ENCODE measurements at places on chromosomes 2 and 18.

- no peak for DNase-seq
Observed at GRCh38 chr2:203551778-203552177, 16.7 kb upstream of the RAPH1 start.

DNA sequence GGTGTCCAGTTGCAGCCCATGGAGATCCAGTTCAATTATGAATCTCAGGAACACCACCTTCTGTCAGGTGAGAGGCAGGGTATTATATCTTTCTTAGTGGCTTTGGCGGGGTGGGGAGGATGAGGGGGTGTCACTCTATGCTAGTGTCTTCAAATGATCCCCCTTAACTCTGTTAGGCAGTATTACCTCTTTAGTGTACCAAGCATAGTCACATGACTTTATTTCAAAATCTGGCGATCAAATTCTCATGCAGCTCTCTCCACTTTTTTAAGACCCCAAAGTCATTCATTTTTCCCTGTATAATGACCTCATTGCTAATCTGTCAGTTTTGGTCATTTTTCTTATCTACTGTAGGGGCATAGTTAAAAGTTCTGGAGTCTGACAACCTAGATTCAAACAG is 1.1 kb upstream of the ZSCAN30 start:
- no peak for DNase-seq

DNA sequence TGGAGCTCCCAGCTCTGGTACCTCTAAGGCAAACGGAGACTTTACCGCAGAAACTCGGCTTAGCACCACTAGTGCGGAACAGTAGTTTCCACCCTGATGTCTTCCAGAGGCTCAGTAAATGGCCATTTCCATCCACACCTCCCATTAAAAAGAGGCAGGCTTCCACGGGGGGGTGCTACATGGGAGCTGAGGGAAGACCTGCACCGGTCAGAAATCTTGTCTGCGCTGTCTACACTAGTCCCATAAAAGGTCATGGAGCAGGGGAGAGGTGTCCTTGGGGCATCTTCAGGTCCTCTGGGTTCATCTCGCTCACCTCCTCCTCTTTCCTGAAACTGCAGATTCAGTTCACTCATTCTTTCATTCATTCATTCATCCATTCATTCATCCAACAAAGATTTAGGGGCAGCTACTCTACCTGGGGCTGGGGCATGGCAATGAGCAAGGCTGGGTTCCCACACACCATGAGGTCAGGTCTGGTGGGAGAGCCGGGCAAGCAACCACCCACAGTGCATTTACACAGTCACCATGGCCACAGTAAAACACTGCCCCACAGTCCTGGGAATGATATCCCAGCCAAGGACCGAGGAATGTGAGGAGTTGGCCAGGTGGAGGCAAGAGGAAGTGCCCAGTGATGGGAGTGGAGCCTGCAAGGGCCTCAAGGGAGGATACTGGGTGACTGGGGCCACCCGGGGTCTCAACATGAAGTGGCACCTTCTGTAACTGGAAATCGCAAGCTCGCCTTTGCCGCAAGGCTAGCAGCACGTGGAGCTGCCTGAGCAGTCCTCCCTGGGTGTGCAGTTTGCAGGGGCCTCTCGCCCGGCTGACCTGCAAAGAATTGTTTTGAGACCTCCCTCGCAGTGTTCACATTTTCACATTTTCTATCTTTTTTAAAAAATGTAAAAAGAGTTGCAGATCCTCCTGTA is 180.2 kb upstream of the RAB6C start:
- DNase-seq = no peak

GRCh38 chr2:73292906-73293533 is 328 bp downstream of the EGR4 start:
- no peak for DNase-seq

DNA sequence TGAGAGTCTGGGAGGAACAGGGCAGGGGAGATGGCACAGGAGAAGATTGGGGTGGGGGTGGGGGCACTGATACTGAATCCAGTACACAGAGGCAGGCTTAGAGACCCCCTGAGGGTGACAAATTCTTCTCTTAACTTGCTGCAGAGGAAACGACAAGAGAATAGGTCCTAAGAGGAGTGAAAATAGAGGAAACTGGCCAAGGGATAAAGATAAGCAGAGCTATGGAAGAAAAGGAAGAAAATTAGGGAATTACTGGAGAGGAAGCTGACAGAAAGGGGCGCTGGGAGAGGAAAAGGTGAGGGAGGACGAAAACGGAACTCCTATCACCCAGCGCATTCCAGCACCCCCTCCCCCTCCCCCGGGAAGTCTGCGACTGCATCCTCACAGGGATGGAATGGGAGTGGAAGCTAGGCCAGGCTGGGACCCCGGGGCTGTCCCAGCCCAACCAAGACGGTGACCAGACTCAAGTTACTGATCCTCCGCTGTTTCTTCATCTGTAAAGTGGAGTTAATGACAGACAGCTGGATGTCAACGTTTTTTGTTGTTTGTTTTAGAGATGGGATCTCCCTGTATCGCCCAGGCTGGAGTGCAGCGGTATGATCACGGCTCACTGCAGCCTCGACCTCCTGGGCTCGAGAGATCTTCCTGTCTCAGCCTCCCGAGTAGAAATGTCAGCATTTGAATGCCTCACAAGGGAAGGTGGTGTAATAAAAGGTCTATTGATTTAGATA is 2.6 kb upstream of the EMX1 start:
- no peak for DNase-seq

- peak; percentile 35 for DNase-seq
Observed at GRCh38 chr2:217610401-217610814, 392.4 kb downstream of the TNS1 start.

DNA sequence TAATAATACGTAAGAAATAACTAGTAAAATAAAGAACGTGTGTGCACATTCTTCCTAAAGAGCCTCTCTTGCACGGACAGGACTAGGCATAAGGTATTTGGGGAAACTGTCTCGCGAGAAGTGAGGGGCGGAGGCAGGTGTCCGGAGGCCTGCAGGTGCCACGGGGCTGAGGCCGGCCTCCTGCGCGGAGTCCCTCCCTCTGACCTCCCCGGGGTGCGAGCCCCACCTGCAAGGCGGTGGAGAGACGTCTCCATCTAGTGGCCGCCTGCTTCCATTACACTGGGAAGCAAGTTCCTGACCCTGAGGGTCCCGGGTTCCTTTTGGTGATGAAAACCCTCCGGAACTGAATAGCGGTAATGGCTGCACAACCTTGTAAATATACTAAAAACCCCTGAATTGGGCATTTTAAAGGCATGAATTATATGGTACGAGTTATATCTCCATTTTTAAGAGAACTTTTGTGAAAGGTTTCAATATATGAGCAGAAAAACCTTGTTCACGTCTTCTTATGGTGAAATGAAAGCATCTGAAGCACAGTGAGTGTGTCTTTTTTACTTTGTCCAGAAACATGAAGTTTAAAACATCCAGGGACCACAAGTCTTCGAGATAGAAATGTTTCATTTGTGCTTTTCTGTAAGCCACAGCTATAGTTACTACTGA is 35.5 kb upstream of the CTDP1 start:
- peak; percentile 68 for DNase-seq

GRCh38 chr2:48203668-48204067 is 297.4 kb upstream of the FBXO11 start:
- no peak for DNase-seq

DNA sequence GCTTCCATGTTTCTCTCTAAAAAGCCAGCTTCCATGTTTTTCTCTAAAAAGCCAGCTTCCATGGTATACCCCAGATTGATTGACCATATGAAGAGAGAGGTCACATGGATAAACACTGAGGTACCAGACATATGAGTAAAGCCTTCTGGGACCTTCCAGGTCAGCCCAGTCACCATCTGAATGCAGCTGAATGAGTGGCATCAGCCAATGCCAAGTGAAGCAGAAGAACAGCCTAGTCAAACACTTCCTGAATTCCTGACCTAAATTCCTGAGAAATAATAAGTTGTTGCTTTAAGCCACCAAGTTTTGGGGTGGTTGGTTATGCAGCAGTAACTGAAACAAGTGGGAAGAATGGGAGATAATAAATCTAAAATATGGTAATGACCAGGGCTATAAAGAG is 5.7 kb upstream of the ALS2 start:
- no peak for DNase-seq

GRCh38 chr2:230306474-230306873 is 20.5 kb upstream of the SP140L start:
- DNase-seq = no peak

- no peak for DNase-seq
Observed at GRCh38 chr2:54755641-54756326, 32.3 kb downstream of the EML6 start.

DNA sequence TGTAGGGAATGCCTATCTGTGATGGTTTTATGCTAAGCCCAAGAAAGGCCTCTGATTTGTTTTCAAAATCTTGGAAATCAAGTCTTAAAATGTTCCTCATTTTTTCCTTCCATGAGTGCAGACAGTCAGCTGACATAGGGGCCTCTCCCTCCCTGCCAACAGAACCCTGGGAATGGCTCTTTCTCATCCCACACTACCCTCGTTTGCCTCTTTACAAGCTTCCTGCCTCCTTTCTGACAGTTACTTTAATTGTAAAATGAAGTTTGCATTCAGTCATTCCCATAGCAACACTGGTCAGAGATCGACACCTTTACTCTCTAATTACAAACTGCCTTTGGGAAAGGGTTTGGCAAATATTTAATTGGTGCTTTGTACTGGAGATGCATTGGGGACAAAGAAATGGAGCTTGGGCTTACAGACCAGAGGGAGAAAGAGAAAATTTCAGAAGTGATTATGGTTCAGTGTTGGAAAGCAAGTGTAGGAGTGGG is 25.4 kb downstream of the KIF5C start:
- no peak for DNase-seq

DNA sequence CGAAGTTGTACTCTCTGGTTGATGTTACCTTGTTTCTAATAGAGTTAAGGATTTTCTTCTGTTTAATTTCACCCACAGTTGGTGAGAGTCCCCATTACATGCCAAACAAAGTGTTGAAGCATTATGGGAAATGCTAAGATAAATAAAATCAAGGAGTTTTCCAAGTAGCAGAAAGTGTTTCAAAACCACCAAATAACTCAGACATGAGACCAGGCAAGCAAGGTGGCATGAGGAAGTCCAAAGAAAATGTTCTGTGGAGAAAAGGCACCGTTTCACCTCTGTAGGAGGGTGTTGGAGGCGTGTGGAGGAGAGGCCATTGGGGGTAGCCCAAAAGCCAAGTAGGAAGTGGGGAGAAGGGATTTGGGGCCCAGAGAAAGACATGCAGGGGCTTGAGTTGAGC is 8.7 kb downstream of the CFAP221 start:
- no peak for DNase-seq

DNA sequence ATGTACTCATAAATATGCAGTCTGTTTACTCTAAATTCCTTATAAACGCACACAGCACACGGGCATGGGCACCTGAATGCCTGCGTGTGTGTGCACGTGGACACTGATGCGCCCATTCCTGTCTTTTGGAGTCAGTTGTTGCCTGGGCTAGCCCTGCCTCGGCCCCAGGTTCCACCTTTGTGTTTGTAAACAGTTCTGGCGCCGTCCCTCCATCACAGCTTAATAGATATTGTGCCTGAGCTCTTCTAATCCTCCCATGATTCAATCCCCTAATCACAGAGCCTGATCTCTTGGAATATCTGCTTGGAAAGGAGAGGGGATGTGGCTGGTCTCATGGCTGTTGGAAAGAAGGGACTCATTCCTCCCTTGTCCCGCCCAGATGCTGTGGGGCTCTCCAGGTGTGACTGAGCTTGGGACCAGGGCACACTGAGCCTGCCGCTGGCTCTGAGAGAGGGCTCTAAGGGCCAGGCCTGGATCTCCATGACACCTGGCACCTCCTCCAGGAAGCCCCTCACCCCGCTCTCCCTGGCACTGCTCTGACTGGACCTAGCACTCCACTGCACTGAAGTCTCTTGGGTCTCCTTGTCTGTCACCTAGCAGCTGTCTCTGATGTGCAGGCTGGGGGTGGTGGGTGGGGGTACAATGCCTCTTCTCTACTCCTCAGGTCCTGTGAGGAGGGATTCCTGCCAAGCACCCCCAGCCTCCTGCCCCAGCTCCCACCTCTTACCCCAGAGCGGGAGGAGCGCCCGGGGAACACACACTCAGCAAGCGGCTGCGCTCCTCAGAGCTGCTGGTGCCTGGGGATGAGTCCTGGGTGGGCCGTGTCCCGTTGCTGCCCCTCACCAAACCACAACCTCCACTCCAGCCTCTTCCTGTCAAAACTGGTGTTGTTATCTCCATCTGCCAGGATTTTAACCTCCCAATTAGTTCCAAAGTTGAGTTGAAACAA is 181.3 kb downstream of the INHBB start:
- no peak for DNase-seq

DNA sequence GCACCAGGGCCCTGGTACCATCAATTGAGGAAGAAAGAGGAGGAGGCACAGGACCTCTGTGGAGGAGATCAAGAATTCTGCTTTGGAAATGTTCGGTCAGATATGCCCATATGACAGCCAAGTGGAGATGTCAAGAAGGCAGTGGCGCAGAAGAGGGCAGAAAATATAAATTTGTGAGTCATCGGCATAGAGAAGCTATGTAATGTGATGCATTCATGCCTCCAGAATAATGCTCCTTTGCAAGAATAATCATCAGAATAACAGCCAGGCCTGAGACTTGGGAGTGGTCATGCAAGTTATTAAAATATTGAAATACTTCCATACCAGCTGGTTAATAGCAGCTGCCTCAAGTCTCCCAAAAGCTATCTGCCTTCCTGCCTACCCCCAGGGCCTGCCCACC is 32.1 kb upstream of the SCG2 start:
- no peak for DNase-seq

- DNase-seq = no peak
Observed at GRCh38 chr2:238866656-238867277, 18.9 kb downstream of the TWIST2 start.

DNA sequence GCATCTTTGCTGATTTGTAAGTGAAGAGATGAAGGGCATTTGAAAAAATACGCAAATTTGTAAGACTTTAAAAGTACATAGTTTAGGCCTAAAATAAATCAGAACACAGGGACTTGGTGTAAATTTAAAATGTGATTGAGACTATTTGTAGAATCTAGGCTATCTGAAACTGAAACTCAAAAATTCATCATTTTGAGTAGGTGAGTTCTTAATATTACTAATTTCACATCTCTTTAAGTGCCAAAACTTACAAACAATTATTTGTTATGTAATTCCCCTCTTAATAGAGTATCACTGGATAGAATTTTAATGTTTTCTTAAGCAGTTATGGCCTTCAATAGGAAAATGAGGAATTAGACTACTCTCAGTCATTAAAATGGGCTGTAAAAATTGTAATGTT is 14.0 kb upstream of the HRH4 start:
- DNase-seq = no peak

DNA sequence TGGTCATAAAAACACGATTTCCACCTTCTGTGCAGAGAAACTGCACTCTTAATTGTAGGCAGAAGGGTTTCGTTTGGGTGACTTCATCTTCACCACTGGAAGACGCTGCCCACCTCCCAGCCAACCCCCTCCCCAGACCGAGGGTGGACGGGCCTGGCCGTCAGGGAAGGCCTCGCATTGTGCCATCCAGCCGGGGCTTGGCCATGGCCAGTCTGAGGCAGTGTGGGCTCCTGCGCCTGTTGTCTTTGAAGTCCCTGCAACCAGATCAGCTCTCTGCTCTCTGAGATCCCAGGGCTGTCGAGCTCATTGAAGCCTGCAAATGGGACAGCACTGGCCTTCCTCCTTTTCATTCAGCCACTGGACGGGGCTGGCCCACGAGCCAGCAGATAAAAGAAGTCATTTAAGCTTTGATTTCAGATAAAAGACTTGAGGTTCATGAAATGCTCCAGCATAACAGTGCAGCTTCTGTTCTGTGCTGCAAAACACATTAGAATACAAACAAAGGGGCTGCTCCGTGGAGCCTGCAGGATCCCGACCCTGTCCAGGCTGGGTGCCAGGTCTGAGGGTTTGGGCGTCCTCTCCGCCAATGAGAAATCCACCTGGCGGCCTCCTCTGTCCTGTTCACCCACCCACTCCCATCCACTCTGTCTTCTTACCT is 253.5 kb downstream of the LDLRAD4 start:
- DNase-seq = no peak
